ENCODE measurements at places on chromosomes 1 and 21.
A peak's percentile ranks its signal among the peaks of the same experiment; 100 is the strongest.

- no peak for DNase-seq
Observed at GRCh38 chr1:210850556-210850955, 283.4 kb downstream of the KCNH1 start.

DNA sequence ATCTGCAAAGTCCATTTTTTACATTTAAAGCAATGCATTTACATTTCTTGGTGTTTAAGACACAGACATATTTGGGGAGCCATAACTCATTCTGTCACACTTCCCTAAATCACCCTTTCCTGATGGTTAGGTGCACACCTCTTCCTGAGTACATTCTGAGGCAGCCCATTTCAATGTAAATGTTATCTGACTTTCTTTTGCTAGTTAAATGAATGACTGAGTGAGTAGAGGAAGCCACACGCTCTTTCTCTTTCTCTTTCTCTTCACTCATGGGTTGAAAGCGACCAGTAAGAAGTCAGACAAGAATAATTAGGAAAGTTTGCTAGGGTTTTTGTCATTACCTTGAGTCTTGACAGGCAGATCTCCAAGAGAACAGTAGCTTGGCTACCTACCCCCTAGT lies 143.1 kb downstream of the S1PR1 start:
- DNase-seq, result no peak

GRCh38 chr1:59999006-59999405 lies 72.4 kb upstream of the CYP2J2 start:
- peak; percentile 81 for DNase-seq

- no peak for DNase-seq
Observed at GRCh38 chr1:226035915-226036314, 26.6 kb upstream of the H3-3A start.

DNA sequence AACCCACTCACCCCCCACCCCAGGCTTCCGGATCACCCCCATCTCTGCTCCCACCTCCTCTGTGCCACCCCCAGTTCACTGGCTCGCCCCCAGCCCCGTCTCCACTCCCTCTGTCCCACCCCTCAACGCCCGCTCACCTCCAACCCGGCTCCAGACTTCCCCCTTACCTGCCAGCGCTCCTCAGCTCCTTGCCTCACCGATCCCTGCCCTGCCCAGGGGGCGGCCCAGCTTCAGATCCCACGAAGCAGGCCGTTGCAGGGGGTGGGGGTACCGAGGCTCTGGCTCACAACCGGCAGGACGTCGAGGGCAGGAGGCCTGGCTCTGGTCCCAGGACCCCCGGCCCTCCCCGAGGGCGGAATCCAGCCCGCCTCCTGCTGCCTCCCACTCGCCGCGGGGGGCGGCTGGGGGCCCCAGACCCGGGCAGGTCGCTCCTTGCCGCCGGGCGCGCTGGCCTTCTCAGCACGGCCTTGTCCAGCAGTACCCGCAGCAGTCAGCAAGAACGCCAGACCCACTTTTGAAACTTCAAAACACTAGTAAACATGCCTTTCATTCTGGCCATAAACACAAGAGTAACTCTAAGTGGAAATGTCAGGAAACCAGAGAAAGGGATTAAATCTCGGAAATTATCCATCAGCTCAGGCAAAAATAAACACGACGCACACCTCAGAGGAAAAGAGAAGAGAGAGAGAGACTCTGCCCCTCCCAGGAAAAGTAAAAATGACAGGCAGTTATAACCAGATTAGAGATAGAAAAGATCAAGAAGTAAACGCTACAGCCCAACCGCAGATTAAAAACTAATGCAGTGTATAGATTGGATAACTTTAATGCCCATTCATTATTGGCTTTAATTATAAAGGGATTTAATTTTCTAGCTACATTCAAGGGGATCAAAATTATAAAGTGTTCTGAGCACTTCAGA lies 1.0 kb upstream of the FAM89A start:
- no peak for DNase-seq

- peak; percentile 47 for DNase-seq
Observed at GRCh38 chr1:95084317-95085176, 11.8 kb upstream of the ALG14 start.

- DNase-seq, result no peak
Observed at GRCh38 chr1:41366455-41367287, 5.4 kb downstream of the FOXO6 start.

DNA sequence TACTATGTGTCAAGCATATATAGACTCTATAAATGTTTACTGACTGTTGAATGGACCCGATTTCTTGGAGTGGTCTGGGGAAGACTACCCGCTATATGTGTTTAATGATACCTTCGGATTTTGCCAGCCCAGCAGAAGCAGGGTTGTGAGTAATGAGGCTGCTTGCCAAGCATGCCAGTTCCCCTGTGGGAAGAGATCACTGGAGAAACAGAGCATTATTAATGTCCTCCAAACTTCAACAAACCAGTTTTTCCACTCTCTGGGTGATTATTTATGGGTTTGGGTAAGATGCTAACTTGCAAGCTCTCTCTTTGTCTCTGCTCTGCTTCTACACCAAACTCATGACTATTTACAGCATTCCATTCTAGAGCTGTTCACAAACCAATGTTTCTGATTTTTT lies 25.1 kb upstream of the PHGDH start:
- no peak for DNase-seq

DNA sequence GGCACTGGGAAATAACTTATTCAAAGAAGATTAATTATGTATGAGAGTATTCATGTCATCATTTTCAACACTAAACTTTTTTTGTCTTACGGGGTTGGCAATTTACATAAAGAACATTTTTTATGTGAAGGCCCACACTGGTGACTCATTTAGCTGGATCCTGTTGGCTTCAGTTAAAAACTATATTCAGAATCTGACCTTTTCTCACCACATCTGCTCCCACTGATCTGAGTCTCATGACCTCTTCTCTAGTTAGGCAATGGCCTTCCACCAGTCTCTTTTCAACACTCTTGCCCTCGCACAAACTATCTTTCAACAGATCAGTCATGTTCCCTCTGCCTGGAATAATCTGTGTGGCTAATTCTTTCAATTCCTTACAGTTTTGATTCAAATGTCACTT lies 53.4 kb downstream of the TMPRSS15 start:
- DNase-seq, result peak; percentile 21

GRCh38 chr1:14940285-14940870 lies 213.2 kb upstream of the TMEM51 start:
- DNase-seq, result no peak

GRCh38 chr1:111648806-111649205 lies 29.2 kb downstream of the RAP1A start:
- no peak for DNase-seq

DNA sequence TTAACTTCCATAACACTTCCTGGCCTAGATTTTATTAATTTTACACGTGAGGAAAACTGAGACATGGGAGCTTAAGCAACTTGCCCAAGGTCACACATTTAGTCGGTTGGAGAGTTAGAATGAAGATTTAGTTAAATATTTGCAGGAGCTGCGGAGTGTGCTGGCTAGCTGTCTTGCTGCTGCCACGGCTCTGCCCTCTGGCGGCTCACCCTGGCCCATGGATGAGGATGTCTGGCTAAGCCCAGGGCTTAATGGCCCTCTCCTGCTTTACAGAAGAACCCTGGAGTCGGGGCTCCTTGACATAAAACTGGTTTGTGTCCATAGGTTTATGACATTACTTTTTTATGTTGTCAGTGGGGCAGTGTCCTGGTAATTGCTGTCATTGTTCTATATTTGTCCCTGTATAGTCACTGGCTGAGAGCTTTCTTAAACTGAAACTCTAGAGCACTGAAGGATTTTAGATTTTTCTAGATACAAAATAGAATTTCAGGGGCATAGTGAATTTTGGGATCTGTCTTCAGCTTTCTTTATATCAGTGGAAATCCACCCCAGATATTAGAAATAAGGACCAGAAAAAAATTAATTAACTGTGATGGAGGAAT lies 88.9 kb upstream of the WLS start:
- peak; percentile 45 for DNase-seq

GRCh38 chr1:1247341-1247913 lies 905 bp upstream of the C1QTNF12 start:
- no peak for DNase-seq

DNA sequence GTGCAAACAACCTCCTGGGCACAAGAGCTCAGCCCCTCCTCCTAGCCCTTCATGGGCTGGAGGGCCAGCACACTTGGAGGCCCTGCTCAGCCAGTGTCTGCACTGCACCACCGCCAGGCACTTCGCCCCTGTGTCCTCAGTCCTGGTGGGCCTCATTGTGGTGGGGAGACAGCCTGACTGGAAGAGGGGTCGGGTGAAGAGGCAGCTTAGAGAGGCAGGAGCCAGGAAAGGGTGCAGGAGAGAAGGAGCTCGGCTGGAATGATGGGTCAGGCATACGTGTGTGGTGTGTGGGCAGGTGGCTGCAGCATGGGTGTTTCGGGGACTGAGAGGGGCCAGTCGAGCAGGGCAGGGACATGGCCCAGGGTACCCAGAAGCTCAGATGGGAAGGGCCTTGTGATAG lies 4.1 kb downstream of the WNT3A start:
- DNase-seq, result no peak

DNA sequence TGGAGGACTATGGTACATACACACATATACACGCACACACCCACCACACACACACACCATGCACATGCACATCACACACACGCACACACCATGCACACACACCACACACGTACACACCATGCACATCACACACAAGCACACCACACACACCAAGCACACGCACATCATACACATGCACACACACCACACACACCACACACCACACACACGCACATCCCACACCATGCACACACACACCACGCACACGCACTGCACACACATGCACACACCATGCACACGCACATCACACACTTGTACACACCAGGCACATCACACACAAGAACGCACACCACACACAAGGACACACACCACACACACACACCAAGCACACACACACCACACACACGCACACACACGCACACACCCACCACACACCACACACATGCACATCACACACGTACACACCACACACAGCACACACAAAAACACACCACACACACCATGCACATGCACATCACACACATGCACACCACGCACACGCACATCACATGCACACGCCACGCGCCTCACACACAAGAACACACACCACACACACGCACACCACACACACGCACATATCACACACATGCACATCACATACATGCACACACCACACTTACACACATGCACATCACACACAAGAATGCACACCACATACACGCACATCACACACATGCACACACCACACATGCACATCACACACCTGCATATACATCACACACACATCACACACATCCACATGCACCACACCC lies 9.2 kb downstream of the PDE9A start:
- DNase-seq, result no peak

- no peak for DNase-seq
Observed at GRCh38 chr1:202017749-202018467, 7.5 kb downstream of the ELF3 start.

- no peak for DNase-seq
Observed at GRCh38 chr1:33653226-33653625, 180.8 kb downstream of the ZSCAN20 start.

DNA sequence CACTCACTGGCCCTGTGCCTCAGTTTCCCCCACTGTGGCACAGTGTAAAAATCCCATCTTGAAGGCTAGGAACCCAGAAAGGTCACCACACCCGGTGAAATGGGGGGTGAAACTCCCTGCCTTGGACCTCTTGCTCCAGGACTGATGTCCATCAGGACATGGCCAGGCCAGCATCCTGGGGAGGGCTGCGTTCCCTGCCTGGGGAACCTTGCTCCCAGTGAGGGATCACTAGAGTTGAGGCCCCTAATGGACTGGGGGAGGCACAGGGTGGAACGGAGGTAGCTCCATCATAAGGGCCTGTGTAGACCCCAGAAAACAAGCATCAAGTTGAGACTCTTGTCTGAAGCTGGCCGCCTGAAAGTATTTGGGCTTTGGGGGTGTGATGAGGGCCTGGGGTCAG lies 10.4 kb upstream of the ZNF670 start:
- no peak for DNase-seq

- DNase-seq, result no peak
Observed at GRCh38 chr1:183966487-183966886, 71.0 kb downstream of the COLGALT2 start.

DNA sequence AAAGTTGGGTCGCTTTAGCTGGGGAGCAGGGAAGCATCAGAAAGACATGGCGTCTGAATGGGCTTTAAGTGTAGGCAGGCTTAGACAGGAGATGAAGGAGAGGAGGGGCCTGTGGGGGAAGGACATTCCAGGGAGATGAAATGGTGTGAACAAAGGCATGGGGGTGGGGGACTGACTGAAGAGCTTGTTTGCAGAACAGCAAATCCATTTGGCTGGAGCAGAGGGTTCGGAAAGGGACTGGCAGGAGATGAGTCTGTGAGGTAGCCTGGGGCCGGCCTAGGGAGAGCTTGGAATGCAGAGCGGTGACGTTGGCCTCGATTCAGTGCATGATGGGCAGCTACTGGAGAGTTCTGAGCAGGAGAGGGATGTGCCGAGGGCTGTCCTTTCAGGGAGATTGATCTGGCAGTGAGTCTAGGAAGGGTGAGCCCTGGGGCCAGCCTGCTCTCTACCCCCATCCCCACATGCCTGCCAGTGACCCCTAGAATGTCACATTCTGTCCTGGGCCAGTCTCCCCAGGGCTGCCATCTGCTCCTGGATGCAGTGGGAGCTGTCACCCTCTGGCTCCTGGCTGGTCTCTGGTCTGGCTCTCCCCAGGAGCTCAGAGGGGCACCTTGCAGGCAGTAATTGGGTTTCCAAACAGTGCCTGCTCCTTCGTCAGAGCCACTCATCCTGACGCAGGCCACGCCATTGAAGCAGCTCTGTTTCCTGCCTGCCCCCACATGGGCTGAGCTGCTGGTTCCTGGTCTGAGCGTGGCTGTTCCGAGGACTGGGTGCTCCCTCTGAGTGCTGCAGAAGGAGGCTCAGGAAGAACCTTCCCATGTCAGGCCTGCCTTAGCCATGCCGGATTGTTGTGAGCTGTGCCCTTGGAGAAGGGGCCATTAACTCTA lies 22.3 kb upstream of the TMEM222 start:
- peak; percentile 99 for DNase-seq

DNA sequence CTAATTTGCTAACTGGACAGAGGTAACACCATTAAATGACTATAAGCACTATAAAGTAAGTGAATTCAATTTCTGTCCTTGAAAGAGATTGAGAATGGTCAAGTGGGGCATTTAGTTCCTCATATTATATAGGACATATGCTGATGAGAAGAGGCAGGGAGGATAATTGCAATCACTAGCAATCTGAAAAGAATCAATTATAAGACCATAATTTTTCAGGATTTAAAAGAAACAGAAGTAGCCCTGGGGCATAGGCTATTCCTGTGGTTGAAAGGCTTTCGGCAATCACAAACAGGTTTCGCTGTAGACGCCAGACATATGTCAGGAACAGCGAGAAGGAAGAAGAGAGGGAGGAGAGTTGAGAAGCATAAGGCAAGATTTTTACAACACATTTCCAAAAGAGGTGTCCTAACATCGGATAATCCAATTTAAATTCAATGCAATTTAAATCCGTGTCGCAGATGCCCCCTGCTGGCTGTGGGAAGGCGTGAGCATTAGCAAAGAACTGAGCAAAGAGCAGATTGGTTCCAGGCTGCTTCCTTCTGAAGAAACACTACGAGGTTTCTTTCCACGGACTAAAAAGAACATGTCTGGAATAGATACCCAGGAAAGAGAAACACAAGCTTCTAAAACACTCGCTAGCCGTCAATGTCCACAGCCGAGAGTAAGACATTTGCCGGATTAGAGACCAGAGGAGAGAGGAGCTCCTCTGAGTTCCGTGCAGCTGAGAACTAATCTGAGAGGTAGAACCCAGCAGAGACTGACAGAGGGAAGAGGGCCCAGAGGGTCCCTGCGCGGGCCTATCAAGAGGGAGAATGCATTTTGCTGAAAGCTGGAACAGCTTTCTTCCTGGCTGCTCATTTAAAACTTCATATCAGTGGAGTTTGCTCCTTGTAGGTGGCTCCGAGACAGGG lies 27.9 kb downstream of the RGS5 start:
- DNase-seq, result peak; percentile 66

GRCh38 chr1:29696656-29697390 lies 460.5 kb downstream of the PTPRU start:
- no peak for DNase-seq

GRCh38 chr1:225845571-225846259 lies 35.8 kb downstream of the EPHX1 start:
- DNase-seq, result peak; percentile 76

Data from fibroblast of skin of back (primary cell).